ENCODE measurements at places on chromosomes 11 and 22.

- no peak for DNase-seq
These were observed 12.5 kb upstream of the MUC6 start for GRCh38 chr11:1049071-1049405.

DNA sequence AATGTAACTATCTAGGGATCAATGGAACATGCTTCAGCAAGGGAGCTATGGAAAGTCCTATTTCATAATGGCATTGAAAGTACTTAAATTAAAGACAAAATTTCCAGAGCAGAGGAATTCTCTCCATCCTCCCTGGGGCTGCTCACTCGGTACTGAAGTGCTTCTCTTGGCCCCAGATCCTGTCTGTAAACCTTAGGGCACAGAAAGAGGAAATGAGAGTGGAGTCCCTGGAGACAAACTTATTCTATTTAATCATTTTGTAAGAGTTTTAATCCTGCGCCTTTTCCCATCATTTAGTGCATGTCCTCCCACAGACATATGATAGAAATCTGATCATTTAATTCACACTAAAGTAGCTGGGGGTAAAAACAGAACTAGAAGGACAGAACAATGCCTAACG, 20.9 kb upstream of the PAMR1 start:
- no peak for DNase-seq

DNA sequence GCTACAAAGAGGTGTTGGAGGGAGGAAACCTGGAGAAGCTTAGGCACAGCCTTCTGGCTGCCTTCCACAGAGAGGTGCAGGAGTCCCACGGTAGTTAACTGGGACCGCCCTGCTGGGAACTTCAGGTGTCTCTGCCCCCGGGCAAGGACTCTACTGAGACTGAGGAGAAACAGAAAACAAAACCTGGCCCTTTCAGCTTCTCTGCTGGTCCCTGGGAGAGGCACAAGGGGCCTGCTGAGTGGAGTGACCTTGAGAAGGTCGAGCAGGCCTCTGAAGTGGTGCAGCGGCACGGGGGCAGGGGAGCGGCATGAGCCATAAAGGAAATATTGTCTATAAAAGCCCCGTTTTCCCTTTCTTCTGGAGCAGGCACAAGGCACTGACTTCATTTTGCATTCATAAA, 38.9 kb downstream of the NTM start:
- no peak for DNase-seq

- DNase-seq = no peak
These were observed 47.0 kb downstream of the IGLL5 start for GRCh38 chr22:22934543-22935055.

- no peak for DNase-seq
These were observed 22.2 kb downstream of the SGSM3 start for GRCh38 chr22:40392618-40393017.

Measured in activated CD4-positive, alpha-beta T cell treated with anti-CD3 and anti-CD28 coated beads for 4 hours (primary cell).